Left colon (tissue), 2 donors: ENCODE measurements at places on chromosomes 7 and 10. TPM values are rescaled to one million over a fixed set of nuclear protein-coding genes. Genes with fewer than 3 reads are reported as not detected.

Gene SP4
- 2.2 TPM for total RNA-seq

Gene ZFAND4
- 13.9 TPM for total RNA-seq

Gene PRF1
- 4.3 TPM for total RNA-seq

Gene ARHGAP22
- 1.9 TPM for total RNA-seq

Gene POM121L12
- total RNA-seq, result not detected

Gene ERVW-1
- not detected for total RNA-seq
